HuH-7 (cell line): ENCODE measurements at places on chromosomes 4 and X.

DNA sequence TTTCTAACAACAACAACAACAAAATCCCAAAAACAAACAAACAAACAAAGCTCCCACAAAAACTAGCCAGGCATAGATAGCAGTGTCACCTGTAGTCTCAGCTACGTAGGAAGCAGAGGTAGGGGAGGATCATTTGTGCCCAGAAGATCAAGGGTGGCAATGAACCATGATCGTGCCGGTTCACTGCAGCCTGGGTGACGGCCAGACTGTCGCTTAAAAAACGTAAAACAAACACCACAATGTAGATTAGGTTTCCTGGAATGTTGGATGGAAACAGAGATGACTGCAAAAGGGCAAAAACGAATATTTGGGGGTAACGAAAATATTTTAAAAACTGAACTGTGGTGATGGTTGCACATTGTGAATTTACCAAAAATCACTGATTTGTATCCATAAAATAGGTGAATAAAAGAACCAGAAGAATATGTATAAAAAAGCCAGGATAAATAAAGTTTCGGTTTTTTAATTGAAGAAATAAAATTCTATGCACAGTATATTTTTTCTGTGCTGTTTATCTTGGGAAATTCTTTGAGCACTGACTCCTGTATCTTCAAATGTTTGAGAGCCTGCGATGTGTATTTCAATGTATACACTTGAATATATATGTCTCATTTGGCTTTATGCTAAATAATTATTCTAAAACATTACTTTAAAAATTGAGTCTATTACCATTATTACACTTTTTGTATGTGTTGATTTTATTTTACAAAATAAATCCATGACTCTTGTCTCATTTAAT, 1477.0 kb downstream of the PCDH7 start:
- DNase-seq: no peak

GRCh38 chr4:138045036-138045435, 197.1 kb downstream of the SLC7A11 start:
- no peak for DNase-seq

DNA sequence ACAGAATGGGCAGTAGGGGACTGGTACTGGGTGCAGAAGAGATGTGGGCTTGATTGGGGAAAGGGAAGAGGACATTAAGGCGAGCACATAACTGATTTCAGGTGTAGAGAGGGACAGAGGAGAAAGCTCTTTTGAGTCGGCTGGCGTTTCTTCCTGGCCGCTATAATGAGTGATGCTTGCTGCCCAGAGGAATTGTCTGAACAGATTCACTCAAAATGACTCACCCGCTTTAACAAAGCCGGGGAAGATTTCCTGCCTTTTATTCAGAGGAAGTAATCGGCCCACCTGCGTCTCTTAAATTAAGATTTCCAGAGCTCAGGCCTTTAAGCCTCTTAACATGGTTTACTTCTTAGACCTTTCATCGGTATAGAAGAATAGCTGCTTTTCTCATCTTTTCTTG, 102.1 kb upstream of the AP1S2 start:
- DNase-seq: no peak

DNA sequence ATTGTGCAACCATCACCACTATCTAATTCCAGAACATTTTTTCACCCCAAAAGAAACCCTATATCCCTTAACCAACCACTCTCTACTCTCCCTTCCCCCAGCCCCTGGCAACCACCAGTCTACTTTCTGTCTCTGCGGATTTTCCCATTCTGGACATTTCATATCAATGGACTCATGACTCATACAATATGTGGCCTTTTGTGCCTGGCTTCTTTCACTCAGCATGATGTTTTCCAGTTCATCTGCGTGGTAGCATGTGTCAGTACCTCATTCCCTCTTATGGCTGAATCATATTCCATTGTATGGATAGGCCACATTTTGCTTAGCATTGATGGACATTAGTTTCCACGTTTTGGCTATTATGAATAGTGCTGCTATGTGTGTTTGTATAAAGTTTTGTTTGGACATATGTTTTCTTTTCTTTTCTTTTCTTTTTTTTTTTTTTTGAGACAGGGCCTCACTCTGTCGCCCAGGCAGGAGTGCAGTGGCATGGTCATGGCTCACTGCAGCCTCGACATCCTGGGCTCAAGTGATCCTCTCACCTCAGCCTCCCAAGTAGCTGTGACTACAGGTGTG, 335.4 kb downstream of the BCOR start:
- DNase-seq: no peak

DNA sequence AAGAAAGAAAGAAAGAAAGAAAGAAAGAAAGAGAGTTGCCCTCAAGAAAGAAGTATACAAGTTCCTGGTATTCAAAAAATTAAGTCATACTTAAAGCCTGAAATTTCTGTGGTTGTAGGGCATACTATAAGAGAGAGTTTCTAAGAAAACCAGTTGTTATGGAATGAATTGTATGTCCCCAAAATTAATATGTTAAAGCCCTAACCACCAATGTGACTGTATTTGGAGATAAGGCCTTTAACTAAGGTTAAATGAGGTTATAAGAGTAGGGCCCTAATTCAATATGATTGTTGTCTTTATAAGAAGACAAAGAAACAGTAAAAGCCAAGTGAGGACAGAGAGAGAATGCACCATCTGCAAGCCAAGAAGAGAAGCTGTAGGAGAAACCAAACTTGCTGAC, 521.1 kb downstream of the CCSER1 start:
- no peak for DNase-seq

DNA sequence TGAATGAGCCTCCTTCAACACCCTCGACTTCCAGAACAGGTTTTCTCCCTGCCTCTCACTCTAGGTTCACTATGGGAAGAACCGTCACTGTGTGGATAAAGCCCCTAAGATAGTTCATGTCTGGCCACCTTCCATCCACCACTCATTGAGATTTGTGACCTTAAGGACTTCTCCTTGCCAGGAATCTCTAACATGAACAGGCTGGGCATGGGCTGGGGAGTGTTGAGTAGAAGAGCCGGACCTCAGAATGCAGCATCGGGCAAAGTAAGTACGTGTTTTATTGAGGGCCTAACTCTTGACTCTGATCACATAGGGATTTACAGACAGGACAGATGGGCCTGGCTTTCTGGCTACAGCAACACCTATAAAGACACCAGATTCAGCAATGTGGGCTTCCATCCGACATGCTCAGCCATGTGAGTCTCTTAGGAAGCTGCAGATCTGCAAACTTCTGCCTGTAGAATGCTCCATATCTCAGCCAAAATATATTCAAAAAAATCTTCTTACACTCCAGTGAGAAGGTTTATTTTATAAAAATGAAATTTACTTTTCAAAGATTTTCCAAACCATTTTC, 26.4 kb upstream of the TRIM60 start:
- no peak for DNase-seq

- DNase-seq: no peak
These were observed 102.0 kb upstream of the ARHGAP24 start for GRCh38 chr4:85372966-85373365.

DNA sequence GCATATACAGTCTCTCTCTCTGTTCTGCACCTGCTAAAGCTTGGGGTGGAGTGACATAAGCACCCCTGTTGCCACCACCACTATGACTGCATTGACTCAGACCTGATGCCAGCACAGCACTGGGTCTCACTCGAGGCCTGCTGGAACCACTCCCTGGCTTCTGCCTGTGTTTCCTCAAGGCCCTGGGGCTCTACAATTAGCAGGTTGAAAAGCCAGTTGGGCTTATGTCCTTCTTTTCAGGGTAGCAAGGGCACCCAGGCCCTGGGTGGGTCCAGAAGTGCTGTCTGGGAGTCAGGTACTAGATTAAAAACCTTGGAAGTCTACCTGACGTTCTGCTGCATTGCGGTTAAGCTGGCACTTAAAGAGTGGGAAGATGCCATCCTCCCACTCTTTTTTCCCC, 50.5 kb upstream of the MAGEC3 start:
- DNase-seq: no peak
